ENCODE measurements at places on chromosomes 5 and 9.

DNA sequence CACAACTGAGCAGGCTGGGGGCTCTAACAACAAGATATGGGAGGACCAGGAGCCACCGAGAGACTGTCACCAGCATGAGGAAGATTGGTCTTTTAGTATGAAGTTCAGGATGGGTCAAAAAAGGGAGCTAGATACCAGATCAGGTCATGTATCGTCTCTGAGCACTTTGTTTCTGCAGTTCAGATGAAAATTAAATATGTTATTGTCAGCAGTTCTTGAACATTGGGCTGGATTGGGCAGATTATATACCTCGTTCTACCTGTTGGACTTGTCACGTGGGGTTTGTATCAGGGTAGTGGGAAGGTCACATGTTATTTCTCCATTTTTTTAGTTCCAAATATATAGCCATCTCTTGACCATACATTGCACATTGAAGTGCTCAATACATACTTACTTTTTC, 47.3 kb downstream of the RCL1 start:
- no peak for DNase-seq

DNA sequence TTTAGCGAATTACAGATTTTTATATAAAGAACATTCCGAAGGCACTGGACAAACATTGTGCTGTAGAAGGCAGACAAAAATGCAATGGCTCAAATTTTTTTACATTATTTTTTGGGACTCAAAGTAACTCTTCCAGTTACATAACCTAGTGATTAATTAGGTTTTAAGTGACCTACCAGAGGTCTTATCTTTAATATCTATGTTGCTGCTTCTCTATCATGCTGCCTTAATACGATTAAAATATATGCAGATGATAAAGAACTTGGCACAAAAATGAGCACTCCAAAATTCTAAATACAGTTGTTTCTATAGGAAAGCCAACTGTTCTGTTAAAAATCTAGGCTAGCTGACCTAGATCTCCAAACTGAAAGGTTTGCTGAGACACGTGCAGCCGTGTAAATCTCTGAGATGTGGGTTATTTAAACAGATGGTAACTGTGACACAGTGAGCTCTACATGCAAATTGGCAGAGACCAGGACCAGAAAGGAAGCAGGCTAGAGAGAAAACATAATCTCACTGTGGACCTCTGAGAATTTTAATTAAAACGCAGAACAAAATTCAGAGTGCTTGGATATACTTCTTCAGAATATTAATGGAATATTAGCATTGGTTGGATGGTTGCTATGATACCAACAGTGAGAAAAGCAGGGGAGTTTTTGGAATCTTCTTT, 56.2 kb downstream of the CAMK4 start:
- no peak for DNase-seq

DNA sequence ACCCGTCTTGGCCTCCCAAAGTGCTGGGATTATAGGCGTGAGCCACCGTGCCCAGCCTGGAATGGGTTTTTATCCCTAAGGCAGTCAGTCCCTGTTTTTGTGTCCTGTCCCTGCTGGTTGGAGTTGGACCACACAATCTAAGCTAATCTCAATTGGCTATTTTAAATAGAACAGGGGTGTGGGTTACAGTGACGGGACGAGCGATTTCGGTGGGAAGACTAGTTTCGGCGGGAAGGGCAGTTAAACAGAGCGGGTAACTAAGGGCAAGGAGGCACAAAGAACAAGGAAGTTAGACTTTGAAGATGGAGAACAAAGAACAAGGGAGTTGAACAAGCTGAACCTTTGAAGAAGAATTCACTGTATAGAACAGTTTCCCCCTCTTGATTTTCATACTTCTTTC, 1.4 kb downstream of the GTF3C5 start:
- DNase-seq, result no peak

DNA sequence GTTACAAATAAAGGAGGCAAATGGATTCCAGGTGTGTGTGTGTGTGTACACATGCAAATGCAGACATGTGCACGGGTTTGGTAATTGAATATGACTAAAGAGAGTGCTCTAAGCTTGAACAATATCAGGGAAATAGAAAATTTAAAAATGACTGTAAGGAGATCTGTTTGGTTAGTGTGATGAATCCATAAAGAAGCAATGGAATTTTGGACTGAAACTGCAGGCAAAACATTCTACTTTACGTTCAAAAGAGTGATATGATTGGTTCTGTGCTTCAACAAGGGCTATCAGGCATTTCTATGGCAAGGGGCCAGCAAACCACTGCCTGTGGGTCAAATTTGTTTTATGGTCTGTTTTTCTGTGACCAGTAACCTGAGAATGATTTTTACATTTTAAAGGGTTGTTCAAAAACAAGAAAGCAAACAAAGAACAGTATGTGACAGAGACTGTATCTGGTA, 332.8 kb upstream of the KLF9 start:
- DNase-seq, result no peak

- peak; percentile 56 for DNase-seq
These were observed at the start of gene PTGR1 for GRCh38 chr9:111599092-111599954. TSS of gene PTGR1 (minus strand) at chr9:111599647. CDS start at chr9:111597422, 2,225 bp downstream.

DNA sequence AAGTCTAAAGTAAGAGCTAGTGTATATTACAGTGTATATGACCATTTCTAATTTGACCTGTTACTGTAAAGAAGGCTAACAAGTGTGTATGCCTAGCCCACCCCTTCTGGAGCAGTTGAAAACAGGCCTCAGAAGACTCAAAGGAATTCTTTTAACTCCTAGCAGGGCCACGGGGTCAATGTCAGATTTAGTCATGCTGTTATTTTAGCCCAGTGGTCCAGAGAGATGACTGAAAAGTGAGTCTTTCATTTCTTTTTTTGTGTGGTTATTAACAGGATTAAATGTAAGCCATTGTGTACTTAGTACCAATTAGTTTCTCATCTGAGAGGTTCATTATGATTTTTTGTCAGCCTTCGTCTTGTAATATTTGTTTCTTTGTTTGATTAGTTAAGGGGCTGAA, 24.4 kb downstream of the ZCCHC7 start:
- no peak for DNase-seq

DNA sequence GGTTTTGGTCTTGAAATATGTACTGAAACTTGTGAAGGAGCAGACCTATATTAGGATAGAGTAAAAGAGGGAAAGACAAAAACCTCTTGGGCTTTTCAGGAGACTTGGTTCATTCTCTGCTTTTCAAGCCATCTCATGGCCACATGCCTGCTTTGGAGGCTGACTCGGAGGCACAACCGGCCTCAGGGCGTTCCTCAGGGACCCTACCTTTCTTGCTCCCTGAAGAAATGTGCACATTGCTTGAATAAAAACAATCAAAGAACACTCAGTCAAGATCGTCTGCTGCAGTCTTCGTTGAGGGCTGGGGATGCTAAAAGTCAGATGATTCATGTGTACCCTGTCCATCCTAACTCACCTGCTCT, 994 bp downstream of the IRGM start:
- DNase-seq, result no peak

DNA sequence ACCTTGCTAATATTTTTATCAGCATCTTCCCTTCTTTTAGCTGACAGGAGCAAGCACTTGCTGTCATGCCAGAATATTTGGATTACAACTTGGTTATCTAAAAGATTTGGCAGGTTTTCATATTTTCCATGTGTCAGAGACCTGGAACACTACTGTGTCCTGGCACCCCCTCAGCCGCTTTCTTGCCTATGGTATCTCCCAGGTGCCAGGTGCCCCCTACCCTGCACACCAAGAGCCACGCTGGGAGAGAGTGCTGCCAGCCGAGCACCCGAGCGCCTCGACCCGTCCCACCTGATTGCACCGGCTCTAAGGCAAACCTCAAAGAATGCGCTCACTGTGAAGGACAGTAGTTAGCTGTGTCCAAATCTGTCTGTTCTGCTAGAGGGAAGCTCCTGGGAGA, 84.8 kb downstream of the GTF3C4 start:
- no peak for DNase-seq

- DNase-seq, result no peak
These were observed 412.7 kb downstream of the EFNA5 start for GRCh38 chr5:107257885-107258520.

GRCh38 chr5:83177803-83178202, 100.5 kb downstream of the XRCC4 start:
- DNase-seq, result no peak

GRCh38 chr5:8628521-8628920, 759.6 kb downstream of the MTRR start:
- DNase-seq, result no peak

- DNase-seq, result no peak
These were observed 54.4 kb downstream of the MLANA start for GRCh38 chr9:5945112-5945511.

DNA sequence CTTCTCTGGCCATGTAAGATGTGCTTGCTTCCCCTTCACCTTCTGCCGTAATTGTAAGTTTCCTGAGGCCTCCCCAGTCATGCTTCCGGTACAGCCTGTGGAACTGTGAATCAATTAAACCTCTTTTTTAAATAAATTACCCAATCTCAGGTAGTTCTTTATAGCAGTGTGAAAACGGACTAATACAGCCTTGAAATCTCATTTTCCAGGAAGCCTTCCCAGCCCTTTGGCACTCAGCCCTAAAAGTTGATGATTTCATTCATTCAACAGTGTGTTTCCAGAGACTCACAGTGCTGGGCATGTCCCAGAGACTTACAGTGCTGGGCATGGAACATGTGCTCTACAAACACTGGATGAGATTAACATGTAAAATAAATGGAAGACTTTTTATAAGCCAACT, 135.8 kb downstream of the DCP2 start:
- DNase-seq, result no peak

GRCh38 chr5:91494447-91494996, 111.4 kb upstream of the ARRDC3 start:
- no peak for DNase-seq

GRCh38 chr5:176870110-176870591, 29.0 kb downstream of the HK3 start:
- peak; percentile 3 for DNase-seq

DNA sequence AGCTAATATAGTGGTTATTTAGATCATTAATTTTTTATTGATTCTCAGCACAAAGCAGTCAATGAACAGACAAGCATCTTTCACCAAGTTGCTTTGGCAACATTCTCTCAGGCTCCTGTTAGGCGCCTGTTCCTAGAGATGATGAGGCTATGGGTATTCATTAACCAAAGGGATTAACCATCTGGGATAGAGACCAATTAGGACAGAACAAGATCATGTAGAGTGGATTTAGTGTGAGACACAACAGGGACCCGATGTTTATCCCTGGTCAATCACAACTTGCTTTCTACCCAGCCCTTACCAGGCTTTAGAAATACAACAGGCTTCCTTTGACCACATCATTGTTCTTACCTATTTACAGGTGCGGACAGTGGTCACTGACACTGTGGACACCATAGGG, 82.2 kb downstream of the PJA2 start:
- no peak for DNase-seq

- peak; percentile 5 for DNase-seq
These were observed 115.9 kb upstream of the SH3GL2 start for GRCh38 chr9:17462869-17463464.

DNA sequence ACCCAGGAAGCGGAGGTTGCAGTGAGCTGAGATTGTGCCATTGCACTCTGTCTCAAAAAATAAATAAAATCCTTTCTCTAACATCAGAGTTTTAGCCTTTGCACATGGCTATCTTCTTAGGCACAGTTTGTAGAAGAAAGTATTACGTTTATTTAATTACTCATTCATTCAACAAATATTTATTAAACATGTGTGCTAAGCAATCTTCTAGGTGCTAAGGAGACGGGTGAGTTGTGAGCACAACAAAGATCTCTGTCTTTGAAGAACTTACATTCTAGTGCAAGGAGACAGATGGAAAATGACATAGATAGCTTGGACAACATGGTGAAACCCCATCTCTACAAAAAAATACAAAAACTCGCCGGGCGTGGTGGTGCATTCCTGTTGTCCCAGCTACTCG, 122.3 kb upstream of the MYO10 start:
- DNase-seq, result no peak

DNA sequence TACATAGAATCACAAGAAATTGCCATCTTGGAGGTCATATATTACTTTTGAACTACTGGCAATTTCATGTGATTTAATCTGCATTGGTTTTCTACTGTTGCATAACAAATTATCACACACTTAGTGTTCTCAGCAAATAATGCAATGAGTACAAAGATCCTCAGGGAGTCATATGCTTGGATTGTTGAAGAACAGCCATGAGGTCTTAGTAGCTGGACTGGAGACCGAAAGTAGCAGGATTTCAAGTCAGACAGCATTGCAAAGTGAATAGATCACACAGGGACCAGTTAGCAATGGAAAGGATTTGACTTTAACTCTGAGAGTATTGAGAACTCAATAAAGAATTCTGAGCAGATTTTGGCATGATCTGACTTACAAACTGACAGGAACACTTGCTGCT, 32.2 kb upstream of the FRMD3 start:
- DNase-seq, result no peak

DNA sequence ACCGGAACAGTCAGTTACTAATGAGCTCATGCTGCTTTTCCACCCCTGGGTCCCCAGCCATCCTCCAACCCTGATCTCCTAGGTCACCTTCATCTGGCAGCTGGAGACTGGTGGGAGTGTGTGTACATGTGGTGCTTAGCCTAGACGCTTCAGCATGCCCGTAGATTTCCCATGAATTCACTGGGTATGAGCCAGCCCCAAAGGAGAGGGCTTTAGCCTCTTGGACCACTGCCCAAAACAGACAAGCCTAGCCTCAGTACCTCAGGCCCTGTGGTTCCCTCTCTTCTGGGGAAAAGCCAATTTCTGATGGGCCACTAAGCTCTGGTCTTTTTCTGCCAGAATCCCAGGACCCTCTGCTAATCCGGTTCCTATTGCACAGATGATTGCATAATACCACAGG, 48.0 kb upstream of the ASTN2 start:
- DNase-seq, result no peak

GRCh38 chr9:27400334-27400880, 103.5 kb upstream of the EQTN start:
- DNase-seq, result no peak

GRCh38 chr5:29992248-29992647, 1201.2 kb upstream of the CDH6 start:
- no peak for DNase-seq

DNA sequence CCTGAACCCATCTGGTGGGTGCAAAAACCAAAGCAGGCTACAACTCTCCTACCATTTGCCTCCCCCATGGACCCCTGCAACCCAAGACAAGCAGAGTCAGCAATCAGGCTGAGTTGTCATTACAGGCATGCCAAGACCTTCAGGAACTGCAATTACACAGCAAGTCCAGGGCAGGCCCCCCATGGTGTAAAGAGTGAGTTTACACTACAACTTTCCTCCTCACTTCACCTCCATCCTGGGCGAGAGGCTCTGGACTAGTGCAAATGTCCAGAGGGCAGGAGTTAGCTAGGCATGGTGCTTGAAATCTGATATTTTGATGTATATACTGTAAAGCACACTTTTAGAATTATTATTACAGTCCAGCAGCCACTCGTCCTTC, 7.0 kb upstream of the P4HA2 start:
- no peak for DNase-seq

GRCh38 chr9:22050924-22051323, 41.8 kb upstream of the CDKN2B start:
- no peak for DNase-seq

Measured in HS-27A (cell line).